ENCODE measurements at places on chromosomes 7 and 10.

GRCh38 chr7:150923196-150923595 lies 54.9 kb downstream of the KCNH2 start:
- DNase-seq = no peak

DNA sequence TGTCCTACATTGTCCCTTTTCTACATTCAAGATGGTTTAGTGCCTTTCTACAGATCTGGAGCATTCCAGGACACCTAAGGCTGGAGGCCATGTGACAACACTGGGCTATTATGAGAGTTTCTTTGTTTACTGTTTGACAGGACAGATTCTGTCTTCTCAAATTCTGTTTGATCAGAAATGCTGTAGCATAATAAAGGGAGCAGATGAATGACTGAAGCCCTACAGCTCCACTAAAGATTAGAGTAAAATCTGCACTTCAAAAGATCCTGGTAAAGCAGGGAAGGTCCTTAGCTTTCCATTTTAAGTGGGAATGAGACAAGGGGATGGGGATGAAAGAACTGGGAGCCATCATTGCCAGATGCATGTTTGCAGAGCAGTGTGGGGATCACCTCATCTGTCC lies 38.4 kb downstream of the TMEM229A start:
- no peak for DNase-seq

GRCh38 chr10:24202181-24202570 lies 6.8 kb upstream of the KIAA1217 start:
- no peak for DNase-seq

- peak; percentile 8 for DNase-seq
Measured at GRCh38 chr7:155911471-155912105, 99.3 kb upstream of the SHH start.

GRCh38 chr7:36092221-36092771 lies 60.8 kb upstream of the EEPD1 start:
- no peak for DNase-seq

Measured in SW480 (cell line).